ENCODE measurements at places on chromosomes 4 and X. TPM values are rescaled to one million over a fixed set of nuclear protein-coding genes. Genes with fewer than 3 reads are reported as not detected.

DNA sequence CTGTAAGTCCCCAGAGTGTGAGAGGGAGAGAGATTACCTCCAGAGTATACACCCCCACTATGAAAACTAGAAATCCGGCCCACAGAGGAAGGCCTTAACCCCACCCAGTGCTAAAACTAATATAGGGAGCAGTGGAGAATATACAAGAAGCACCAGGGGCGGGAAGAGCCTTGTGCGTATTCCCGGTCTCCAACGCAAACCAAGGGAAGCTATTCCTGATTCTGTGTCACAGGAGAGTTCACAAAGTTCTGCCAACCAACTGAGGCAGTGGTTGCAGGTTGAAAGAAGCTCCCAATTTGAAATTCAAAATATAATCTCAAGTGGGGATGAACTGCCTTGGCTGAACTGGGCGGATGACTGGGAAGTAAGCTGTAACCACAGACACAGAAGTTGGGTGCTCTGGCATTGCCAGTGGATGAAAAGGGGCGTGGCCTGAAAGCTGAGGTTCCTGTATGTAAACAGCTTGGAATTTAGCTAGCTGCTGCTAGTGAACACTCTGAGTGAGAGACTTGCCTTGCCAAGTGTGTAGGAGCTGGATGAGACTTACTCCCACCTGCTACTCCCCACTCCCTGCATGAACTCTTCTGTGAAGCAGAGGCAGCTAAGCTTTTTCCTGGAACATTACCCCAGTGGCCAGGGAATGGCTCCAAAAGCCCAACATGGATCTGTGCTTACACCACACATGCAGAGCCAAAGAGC lies 32.7 kb downstream of the ELF2 start:
- peak; percentile 73 for ATAC-seq

GRCh38 chr4:141074098-141074878 lies 59.0 kb downstream of the RNF150 start:
- ATAC-seq: no peak

- ATAC-seq: no peak
These were observed 41.8 kb downstream of the GPC4 start for GRCh38 chrX:133373386-133374079.

Gene TMEM150C
- 0.80 TPM for total RNA-seq

Gene SNX12
- total RNA-seq: 57.3 TPM

All from esophagus mucosa (tissue), 1 donor.